ENCODE measurements at places on chromosomes 12 and 14. TPM values are rescaled to one million over a fixed set of nuclear protein-coding genes. Genes with fewer than 3 reads are reported as not detected.

Gene P3H3
- 25.7 TPM for total RNA-seq

GRCh38 chr14:36214476-36215216 lies 38.1 kb upstream of the PTCSC3 start:
- DNase-seq = no peak

- no peak for DNase-seq
Observed at GRCh38 chr14:104640681-104641080, 36.1 kb upstream of the TMEM179 start.

GRCh38 chr12:115403253-115403652 lies 719.3 kb upstream of the TBX3 start:
- DNase-seq = no peak

Data from cardiac septum (tissue), 1 donor.